Mammary epithelial cell (primary cell): ENCODE measurements at places on chromosomes 1 and 21. TPM values are rescaled to one million over a fixed set of nuclear protein-coding genes. Genes with fewer than 3 reads are reported as not detected.

Gene VTCN1
- total RNA-seq, result not detected in 2 replicates

Gene GFI1
- total RNA-seq, result under 0.01 TPM

Gene ZNF678
- total RNA-seq, result 5.8 TPM

Gene OVAAL
- not detected in 2 replicates for total RNA-seq
